Stimulated activated CD8-positive, alpha-beta memory T cell treated with anti-CD3 and anti-CD28 coated beads, Interleukin-7, amount 100 ng/mL, for 1 hour (primary cell): ENCODE measurements at places on chromosomes 4 and X.

- DNase-seq = no peak
Observed at GRCh38 chrX:29447867-29448266, 767.5 kb upstream of the MAGEB2 start.

- no peak for DNase-seq
Observed at GRCh38 chr4:3402491-3403347, 39.0 kb upstream of the HGFAC start.

DNA sequence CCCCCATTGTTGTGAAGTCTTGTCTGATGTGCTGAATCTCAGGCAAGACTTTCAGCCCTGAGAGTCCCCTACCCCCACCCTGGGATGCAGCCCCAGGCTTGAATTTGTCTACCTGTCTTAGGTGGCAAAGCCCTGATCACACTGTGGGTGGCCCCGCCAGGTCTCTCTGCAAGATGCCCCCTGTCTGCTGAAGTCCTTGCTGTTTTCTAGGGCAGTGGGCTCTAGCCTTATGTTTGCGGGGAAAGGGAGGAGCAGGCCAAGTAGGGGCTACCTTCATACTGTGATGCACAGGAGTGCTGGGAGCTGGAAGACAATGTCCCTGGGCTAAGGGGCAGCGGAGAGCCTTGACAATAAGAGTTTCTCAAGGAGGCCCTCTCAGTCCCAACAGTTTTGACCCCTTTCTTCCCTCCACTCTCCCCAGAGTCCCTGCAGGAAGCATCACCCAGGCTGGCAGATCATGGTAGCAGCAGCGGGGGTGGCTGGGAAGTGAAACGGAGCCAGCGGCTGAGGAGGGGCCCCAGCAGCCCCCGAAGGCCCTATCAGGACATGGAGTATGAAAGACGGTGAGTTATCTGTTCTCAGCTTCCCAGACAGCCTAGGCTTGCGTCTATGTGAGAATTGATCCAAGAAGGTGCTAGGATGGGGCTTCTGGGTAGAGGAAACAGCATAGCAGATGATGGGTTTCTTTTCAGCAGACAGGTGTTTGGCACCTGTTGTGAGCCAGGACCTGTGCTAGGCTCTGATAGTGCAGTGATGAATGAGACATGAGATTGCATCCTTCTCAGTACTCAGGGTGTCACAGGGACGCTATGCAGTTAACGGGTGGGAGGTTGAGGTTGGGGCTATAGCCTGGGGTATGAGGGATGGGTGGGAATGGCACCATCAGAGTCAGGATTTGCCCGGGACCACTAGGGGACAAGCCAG, 2.2 kb downstream of the RBM10 start:
- no peak for DNase-seq

- DNase-seq = no peak
Observed at GRCh38 chr4:185809121-185809520, 2.9 kb downstream of the SORBS2 start.

- DNase-seq = no peak
Observed at GRCh38 chrX:64739792-64740378, 236.4 kb downstream of the ZC4H2 start.

DNA sequence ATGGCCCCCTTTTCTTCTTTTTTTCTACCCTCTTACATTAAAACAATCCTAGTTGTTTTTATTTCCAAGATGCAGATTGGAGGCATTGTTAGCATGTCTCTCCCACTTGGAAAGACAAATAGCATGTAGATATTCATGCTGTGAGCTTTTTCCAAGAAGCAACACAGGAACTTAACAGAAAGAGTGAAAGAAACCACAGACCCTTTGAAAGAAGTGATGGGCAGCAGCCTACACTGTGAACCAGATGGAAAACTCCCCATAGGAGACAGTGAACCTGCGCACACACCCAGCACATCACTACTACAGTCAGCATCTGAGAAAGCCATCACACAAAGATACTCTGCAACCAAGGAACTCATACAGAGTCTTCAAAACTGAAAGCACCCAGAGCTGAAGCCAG, 17.8 kb downstream of the CT47C1 start:
- DNase-seq = no peak

GRCh38 chr4:82044141-82044993, 329.4 kb downstream of the HNRNPD start:
- DNase-seq = no peak

GRCh38 chrX:116009861-116010710, 160.5 kb upstream of the AGTR2 start:
- DNase-seq = no peak

- no peak for DNase-seq
Observed at GRCh38 chr4:70496231-70496630, 22.1 kb upstream of the AMTN start.

GRCh38 chr4:6582889-6583490, 8.0 kb downstream of the MAN2B2 start:
- DNase-seq = no peak

DNA sequence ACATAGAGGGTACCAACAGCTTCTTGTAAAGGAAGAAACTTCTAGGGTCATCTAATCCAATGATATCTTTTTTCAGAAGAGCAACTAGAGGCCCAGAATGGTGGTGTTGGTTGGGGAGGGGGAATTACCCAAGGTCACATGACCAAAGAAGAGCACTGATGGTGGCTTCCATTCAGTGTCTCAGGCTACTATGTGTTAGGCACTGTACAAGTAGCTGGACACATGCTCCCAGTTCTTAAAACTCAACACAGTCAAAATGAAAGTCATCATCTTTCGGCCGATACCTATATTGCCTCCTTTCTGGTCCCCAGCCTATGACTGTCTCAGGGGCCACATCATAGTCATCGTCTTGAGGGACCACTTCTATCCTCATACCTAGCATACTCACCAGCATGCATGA, 88.1 kb downstream of the ARHGAP6 start:
- DNase-seq = no peak

DNA sequence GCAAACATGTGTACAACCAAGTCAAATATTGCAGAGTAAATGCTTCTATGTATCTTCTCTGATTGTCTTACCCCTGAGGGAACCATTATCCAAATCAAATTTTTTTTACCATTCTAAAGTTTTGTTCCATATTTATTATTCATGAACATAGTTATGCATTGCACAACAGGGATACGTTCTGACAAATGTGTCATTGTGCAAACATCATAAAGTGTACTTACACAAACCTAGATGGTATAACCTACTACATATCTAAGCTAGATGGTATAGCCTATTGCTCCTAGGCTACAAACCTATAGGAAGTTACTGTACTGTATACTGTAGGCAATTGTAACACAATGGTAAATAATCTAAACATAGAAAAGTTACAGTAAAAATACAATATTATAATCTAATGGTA, 23.4 kb downstream of the BEX3 start:
- DNase-seq = no peak

DNA sequence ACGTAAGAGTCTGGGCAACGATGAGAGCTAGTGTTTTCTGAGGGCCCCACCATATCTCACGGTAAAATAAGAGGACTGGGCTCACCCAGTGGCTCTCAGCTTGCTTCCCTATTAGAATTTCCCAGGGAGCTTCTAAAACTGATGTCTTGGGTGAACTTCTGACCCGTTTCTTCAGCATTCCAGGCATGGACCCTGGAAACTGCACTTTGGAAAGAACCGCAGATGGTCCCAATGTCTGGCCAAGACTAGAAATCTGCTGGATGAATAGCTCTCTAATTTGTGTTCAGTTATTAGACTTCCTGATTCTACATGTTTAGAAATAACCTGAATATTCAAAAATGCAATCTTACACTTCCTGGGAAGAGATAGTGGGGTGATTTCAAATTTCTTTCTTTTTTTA, 127.8 kb downstream of the ANOS1 start:
- no peak for DNase-seq

- no peak for DNase-seq
Observed at GRCh38 chr4:34371676-34372075, 1872.6 kb downstream of the ARAP2 start.

GRCh38 chr4:23999714-24000469, 110.0 kb upstream of the PPARGC1A start:
- DNase-seq = no peak

GRCh38 chr4:117137145-117137544, 51.8 kb upstream of the TRAM1L1 start:
- DNase-seq = no peak

DNA sequence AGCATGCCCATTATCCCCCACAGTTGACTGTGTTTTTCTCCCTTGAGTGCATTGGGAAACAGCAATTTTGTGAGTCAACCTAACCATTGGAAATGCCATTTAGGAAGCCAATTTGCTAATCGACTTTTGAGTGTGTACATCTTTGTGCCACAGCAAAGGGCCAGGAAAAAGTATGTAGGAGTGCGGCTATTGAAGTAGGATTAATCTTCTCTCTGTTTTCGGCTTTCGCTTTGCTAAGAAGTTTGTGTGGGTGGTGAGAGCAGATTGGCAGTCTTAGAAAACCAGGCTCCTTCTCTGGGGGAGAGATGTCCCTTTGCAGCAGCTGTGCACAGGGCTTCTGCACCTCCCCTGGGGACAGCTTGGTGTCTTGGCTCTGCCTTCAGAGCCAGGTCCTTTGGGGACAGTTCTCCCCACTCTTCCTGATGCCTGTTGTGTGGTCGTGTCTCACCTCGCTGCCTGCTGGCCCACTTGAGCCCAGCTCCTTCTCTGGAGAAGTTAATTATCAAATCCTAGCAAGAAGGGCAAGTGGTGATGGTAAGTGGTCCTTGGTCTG, 74.5 kb downstream of the GEMIN8 start:
- no peak for DNase-seq

GRCh38 chr4:138686106-138686835, 329.3 kb upstream of the NOCT start:
- DNase-seq = no peak

DNA sequence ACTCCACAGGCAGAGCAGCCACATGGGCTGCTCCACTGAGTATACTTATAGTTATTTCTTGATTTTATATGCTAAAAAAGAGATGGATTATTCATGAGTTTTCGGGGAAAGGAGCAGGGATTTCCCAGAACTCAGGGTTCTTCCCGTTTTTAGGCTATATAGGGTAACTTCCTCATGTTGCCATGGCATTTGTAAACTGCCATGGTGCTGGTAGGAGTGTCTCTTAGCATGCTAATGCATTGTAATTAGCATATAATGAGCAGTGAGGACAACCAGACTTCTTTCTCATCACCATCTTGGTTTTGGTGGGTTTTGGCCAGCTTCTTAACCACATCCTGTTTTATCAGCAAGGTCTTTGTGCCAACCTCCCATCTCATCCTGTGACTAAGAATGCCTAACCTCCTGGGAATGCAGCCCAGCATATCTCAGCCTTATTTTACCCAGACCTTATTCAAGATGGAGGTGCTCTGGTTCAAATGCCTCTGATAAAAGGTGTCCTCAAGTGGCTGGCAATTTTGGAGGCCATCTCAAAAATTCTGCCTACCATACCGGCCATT, 213.0 kb upstream of the VEGFC start:
- no peak for DNase-seq

GRCh38 chr4:118954246-118954645, 65.6 kb downstream of the SYNPO2 start:
- DNase-seq = no peak

GRCh38 chrX:67563469-67564448, 19.9 kb downstream of the AR start:
- no peak for DNase-seq

- no peak for DNase-seq
Observed at GRCh38 chr4:42646013-42646784, 10.7 kb downstream of the ATP8A1 start.

GRCh38 chrX:46856483-46856882, 19.6 kb downstream of the RP2 start:
- DNase-seq = no peak

GRCh38 chr4:14924812-14925344, 77.4 kb upstream of the CPEB2 start:
- DNase-seq = no peak

GRCh38 chr4:174198828-174199227, 84.6 kb downstream of the FBXO8 start:
- DNase-seq = no peak
